ENCODE measurements at places on chromosomes 4 and X.
A peak's percentile ranks its signal among the peaks of the same experiment; 100 is the strongest.

DNA sequence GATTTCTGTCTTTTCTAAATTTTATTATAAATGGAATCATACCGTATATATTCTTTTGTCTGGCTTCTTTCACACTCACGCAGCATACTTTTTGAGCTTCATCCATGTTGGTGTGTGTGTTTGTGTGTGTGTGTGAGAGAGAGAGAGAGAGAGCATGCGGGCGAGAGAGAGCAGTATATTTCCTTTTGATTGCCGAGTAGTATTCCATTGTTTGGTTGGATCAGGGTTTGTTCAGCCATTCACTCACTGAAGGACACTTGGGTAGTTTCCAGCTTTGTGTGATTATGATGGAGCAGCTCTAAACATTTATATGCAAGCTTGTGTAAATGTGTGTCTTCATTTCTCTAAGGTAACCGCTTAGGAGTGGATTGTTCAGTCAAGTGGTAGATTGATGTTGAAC, 3.1 kb upstream of the L1CAM start:
- DNase-seq = no peak

- no peak for DNase-seq
Observed at GRCh38 chr4:149796381-149796780, 19.3 kb downstream of the IQCM start.

DNA sequence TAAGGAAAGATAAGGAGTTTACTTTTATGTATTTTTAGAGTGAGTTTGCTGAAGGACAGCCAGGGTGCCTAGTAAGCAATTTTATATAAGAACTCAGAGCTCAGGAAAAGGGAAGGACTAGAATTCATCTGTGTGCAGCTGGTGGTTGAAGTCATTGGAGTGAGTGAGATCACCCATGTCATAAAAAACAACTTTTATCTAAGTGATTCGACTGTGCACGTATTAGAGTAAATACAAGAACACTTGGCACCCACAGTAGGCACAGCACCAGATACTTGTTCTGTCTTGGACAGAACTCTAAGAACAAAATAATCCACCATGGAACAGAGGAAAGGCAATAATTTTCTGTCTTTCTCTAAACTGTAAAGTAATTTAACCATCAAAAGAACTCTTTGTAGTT, 31.6 kb downstream of the SYNPO2 start:
- DNase-seq = no peak

GRCh38 chrX:55135171-55135570, 46.4 kb downstream of the PAGE2 start:
- DNase-seq = peak; percentile 42

- DNase-seq = no peak
Observed at GRCh38 chrX:71239781-71240180, 14.2 kb downstream of the ZMYM3 start.

DNA sequence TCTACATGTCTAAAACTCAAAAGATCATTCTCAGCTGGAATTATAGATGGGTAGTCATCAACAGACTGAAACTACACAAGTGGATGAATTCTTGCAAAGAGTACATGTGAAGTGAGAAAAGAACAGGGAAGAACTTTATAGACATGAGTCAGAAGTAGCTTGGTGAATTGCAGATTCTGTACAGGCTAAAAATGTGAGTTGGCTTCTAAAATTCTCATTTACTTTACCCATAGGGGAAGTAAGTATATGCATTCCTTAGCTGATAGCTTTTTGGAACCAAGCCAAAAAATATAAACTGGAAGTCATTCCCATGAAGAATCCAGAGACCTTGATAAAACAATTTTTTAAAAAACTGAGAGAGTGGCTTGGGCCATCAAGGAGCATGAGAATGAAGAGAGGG, 584.2 kb upstream of the FTHL17 start:
- DNase-seq = peak; percentile 21
